ENCODE measurements at places on chromosomes 6 and 20.

- DNase-seq = no peak
These were observed 26.3 kb upstream of the ETV7 start for GRCh38 chr6:36413489-36414480.

DNA sequence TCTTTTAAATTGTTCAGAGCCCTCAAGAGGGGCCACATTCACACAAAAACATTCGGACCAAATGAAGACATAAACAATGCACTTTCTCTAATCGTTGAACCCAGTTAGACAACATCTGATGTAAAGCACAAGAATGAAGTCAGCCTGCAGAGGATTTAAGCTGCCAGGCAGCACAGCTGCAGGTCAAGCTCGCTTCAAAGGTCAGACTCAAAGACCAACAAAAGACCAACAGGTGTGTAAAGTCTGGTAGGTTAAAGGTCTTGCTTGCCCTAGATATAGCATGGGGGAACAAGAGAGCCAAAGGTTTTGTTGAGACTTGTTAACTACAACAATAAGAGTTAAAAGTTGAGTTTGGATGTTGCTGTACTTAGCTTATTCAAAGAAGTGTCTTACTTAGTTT lies 26.7 kb upstream of the MYLIP start:
- no peak for DNase-seq

DNA sequence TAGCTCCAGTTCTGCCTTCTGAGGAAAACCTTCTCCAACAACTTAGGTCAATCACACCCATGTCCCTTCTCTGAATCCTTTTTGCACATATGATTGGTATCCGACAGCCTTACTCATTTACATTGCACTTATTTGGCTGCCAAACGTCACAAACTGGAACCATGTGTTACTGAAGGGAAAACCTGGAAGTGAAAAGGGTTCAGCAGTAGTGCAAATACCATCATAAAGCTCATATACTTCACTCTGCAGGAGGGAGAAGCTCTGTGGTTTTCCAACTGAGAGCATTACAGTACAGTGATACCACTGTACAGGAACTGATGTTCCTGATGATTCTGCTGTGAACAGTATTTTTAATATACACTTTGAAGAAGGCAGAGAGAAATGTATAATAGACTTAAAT lies 87.8 kb downstream of the SLC16A10 start:
- no peak for DNase-seq

DNA sequence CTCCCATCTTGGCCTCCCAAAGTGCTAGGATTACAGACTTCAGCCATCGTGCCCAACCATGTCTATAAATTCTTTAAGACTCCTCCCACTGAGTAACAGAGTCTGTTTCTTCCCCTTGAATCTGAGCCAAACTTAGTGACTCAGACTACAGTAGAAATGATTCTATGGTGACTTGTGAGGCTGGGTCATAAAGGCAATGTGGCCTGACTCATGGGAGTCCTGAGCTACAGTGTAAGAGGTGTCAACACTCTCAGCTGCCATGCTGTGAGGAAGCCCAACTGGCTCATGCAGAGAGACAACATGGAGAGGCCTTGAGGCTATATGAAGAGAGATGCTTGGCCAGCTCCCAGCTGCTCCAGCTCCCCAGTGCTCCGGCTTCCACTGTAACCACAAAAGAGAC lies 5.2 kb upstream of the NRSN2 start:
- DNase-seq = no peak

DNA sequence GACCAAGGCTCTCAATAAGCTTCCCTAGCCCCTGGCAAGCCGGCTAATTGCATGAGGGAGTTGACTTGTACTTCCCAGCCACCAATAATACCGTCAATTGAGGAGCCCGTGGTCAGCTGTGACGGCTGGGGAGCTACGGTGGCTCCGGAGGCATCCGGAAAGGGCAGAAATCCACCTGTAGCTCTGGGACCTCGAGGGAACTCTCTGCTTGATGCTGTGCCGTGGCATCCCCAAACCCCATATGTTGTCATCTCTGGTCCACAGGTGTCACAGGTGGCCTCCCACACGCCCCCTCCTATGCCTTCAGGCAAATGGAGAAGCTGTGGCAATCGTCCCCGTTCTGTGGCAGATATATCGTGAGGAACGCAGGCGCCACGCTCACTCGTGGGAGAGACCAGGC lies 5.5 kb upstream of the KCNQ2 start:
- no peak for DNase-seq

GRCh38 chr6:139490482-139490881 lies 116.0 kb upstream of the CITED2 start:
- no peak for DNase-seq

DNA sequence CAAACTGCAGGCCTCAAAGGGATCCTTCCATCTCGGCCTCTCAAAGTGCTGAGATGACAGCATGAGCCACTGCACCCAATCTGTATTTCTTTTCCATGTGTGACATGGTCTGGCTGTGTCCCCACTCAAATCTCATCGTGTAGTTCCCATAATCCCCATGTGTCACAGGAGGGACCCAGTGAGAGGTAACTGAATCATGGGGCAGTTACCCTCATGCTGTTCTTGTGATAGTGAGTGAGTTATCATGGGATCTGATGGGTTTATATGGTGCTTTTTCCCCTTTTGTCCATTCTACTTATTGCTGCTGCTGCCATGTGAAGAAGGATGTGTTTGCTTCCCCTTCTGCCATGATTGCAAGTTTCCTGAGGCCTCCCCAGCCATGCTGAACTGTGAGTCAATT lies 10.3 kb upstream of the BRPF3 start:
- no peak for DNase-seq

DNA sequence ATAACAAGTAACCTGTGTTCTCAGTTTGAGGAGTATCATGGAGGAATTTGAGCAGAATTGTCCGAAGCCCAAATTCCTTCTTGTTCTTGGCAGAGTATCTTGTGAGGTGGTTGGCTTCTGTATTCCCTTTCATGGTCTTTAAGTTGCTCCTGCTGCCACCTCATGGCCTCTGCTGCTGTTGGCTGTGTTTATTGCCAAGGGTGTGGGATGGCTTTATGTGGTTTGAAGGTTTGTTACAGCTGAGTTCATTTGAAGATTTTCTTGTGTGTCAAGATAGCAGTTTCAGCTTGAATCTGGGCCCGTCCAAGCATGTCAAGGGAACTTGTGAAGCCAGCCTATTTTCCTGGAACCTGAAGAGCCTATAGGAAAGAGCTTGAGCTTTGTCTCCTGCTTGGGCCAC lies 20.2 kb upstream of the TTK start:
- no peak for DNase-seq

DNA sequence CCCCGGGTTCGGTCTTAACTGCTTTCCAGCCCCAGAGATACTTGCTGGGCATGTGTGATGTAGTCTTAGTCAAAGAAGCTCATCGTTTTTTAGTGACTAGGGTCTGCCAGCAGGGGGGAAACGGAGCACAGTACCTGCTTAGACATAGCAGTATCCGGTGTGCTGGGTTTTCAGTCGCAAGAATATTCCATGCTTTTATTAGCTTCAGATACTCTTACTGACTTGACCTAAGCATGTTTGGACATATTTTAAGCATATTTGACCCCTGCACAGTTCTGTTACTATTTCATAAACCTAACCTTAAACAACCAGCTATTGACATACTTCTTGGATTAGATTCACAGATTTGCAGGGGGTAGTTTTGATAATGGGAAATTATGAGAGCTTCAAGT lies 3.0 kb downstream of the E2F3 start:
- DNase-seq = peak; percentile 70

DNA sequence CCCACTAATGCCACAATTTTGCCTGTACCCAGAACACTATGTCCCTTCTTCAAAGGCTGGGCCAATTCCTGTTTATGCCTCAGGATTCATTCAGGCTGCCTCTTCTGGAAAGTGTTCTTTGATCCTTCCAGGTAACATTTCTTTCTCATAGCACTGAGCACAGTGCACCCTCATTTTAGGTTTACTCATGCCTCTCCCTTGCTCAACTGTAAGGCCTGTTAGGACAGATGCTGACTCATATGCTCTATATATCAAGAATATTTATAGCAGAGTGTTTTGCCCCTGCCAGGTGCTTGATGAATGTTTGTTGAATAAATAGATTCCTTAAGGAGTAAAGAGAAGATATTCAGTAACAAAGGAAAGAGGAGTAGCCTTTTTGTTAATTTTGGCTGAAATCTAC lies 263.9 kb downstream of the PHF3 start:
- DNase-seq = no peak

DNA sequence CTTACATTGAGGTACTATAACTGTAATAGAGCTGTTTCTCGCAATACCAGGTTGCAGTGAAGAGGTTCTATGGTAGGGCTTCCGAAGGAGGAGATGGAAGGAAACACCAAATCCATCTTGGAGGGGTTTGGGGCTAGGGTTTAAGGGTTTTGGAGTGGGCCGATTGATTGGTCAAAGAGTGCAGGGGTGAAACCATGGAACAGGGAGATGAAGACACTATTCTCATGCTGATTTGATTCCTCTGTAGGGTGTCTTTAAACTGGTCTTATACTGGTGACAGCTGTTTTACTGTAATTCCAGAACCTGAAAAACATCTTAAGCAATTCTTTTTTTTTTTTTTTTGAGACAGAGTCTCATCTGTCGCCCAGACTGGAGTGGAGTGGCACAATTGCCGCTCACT lies 7.8 kb downstream of the SMIM13 start:
- DNase-seq = no peak

DNA sequence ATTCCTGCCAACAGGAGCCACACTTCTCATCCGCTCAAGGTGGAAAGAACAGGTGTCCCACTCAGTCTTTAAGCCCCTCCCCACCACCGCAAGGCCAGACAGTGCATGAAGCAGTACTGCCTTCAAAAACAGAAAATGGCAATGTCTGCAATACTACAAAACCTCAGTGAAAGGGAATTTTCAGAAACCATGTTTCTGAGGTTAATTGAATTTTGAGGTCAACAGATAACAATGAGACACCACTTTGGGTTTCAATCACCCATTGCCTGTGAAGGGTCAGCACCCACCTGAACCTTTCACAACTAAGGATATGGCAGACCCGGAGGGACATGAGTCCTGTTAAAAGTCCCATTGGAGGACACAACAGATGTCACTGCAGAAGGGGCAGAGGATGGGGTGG lies 13.0 kb downstream of the ZC3H12D start:
- DNase-seq = no peak

DNA sequence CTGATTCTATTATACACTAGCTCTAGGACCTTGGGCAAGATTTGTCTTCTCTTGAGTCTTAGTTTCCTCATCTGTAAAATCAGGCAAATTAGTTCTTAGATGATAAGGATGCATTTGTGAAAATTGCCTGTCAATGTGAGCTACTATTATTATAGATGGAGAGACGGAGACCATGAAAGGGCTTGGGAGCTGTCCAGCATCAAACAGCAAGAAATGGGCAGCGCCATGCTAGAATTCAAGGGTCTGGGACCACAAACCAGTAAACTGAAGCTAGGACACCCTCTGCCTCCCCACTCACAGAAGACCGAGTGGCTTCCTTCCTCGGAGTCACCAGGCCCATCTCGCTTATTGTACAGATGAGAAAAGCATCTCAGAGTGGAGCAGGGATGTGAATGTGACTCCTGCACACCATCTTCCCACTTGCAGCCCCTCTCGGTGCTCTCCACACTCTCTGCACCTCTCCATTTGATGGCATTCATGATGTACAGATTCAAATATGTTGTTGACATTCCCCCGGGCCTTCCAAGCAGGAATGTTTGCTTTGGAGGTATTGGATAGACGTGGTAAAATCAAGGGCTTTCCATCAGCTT lies 24.1 kb upstream of the BPIFA3 start:
- DNase-seq = peak; percentile 39

DNA sequence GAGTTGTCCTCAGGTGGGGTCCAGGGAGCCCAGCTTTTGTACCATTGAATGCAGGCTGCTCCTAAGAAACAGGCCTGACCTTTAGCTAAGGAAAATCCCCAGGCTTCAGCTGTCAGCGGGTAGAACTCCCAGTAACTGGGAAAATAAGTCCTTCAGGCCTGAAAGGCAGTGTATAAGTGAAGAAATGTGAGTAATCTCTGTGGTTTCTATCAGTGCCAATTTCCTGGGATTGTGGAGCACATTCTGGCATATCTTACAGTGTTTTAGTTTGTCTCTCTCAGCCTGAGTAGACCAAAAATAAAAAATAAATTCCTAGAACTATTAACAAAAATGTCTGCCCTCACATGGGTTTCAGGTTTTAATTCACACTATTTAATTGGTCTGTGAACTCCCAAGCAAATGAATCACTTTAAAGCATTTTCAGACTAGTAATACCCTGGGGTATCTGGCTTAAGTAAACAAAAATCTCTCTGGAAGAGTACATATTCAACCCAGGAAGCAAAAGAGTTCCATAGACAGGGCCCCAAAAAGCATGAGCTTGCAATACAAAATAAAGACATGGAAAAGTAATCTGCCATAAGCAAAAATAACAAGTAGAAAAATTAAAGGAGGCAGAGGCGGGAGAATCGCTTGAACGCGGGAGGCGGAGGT lies 566.2 kb upstream of the NOX3 start:
- DNase-seq = no peak

GRCh38 chr20:23178806-23179205 lies 92.7 kb upstream of the CD93 start:
- DNase-seq = peak; percentile 57

DNA sequence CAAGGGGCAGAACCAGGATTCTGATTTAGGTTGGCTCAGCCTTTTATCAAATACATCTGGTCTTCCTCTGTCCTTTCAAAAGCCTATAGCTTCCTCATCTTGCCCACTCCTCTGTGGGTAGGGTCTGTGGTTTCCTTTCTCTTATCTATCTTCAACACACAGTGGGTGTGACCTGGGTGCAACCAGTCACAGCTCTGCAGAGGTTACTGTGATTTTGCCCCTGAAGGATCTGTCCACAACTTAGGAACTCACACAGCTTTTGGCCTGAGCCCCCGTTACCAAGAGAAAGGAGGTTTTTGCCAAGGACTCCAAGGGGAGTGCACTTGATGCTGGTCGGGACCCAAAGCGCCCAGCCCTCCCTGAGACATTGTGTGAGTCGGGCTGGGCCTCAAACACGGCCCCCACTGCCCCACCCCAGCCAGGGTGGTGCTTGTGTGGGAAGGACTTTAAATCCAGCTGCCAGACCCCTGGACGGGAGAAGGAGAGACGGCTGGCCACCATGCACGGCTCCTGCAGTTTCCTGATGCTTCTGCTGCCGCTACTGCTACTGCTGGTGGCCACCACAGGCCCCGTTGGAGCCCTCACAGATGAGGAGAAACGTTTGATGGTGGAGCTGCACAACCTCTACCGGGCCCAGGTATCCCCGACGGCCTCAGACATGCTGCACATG lies at the start of gene PI16:
Gene PI16 (plus strand): TSS at position 477 of the 670 bp plus-strand sequence. CDS start 23 bp downstream, at position 500.
- no peak for DNase-seq

DNA sequence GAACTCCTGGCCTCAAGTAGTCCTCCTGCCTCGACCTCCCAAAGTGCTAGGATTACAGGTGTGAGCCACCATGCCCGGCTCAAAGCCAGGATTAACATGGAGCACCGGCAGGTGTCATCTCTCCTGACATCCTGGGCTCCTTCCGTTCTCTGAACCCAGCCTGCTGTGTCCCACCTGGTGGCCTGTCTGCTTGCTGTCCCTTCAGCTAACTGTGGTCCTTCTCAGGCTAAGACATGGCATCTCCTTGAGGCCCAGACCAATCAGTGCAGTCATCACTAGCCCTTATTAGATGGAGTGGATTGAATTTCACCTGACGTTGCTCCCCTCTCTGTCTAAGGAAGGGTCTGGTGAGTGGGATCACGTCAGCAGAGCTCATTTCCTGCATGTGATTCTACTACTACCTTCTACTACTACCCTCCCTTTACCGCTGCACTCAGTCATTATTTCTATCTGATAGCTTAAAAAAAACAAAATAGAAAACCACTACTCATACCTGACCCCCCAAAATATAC lies 28.0 kb upstream of the SYNJ2 start:
- no peak for DNase-seq

Measured in lung (tissue), 17 donors.